ENCODE measurements at places on chromosomes 1 and 21. TPM values are rescaled to one million over a fixed set of nuclear protein-coding genes. Genes with fewer than 3 reads are reported as not detected.

GRCh38 chr1:236081546-236082227, 16.8 kb upstream of the NID1 start:
- no peak for DNase-seq
- no peak overlapping the region for H3K4me3 ChIP-seq
- no peaks in the 10 kb centered on the region for H3K36me3 ChIP-seq
- no peaks in the 10 kb centered on the region for H3K27me3 ChIP-seq

- H3K4me1 ChIP-seq: peaks cover 57% of the 10 kb centered on the region
- no peaks in the 10 kb centered on the region for H3K27me3 ChIP-seq
- peaks cover 10% of the 10 kb centered on the region for H3K36me3 ChIP-seq
- no peak for DNase-seq
Observed at GRCh38 chr1:161096530-161096929, 1.6 kb upstream of the KLHDC9 start.

- no peak for DNase-seq
- H3K4me3 ChIP-seq: no peak overlapping the region
- H3K27ac ChIP-seq: no peak overlapping the region
- no peaks in the 10 kb centered on the region for H3K4me1 ChIP-seq
- peaks cover 10% of the 10 kb centered on the region for H3K27me3 ChIP-seq
Observed at GRCh38 chr1:175737451-175737850, 5.9 kb downstream of the TNR start.

DNA sequence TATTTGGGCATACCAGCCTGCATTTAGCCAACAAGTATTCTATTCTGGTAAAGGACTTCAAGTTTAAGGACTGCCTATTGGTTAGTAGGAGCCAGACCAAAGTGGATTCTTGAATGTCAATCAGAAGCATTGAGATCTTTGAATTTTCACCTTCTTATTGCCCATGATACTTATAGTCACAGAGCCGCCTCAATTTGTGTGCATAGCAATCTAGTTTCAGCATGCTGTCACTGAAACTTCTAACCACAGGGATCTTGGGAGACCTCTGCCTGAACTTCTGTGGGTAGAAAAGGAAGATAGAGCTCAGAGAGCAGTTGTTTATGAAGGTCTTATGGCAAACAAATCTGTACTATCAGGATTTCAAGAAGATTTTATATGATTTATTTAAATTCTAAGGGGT, 501.4 kb upstream of the USP24 start:
- H3K36me3 ChIP-seq: no peaks in the 10 kb centered on the region
- no peak overlapping the region for H3K4me3 ChIP-seq
- no peak for DNase-seq

DNA sequence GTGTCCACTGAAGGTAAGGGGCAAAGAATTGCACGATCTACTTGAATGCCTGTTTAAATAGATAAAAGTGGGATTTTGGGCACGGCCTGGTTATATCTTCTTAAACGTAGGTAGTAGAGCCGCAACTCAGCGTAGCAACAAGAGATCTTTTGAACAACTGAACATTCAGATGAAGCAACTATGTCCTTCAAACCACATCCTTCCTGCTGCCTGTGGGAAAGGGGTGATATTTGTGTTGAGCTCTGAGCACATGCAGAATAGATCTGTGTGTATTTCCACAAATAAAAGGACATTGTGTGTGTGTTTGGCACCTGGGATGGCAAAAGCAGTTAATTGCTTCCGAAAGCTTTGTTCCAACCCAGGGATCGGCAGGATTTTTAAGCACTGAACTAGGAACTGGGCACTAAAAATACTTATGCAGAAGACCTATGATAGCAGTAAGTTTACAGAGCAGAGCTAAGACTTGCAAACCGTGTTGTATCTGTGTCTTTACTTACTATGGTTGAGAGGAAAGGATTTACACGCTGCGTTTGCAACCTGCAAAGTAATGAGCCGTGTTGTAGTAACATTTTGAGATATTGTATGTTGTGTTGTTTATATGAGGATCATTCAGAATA, 333.4 kb downstream of the CHRM3 start:
- H3K4me3 ChIP-seq: peak overlapping the region; percentile 91
- DNase-seq: peak; percentile 74
- peaks cover 41% of the 10 kb centered on the region for H3K4me1 ChIP-seq

DNA sequence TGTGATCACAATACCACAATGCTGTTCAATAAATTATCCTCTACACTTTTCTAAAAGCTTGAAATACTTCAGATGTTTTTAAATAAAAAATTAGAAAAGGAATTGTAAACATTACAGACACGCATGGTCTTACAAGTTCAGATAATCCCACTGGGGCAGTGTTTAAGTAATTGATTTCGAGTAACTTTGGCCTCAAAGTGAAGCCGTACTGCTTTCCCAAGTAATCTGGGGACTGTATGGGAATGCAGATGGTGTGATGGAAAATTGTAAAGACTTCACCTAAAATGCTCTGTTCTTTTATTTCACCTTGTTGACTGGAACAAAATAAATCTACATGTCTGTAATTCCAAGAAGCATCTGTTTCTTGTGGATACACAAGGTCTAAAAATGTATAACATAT, 401.7 kb upstream of the LYPLAL1 start:
- no peaks in the 10 kb centered on the region for H3K36me3 ChIP-seq
- no peaks in the 10 kb centered on the region for H3K4me1 ChIP-seq
- no peak for DNase-seq

GRCh38 chr1:19739628-19740027, 60.1 kb downstream of the TMCO4 start:
- DNase-seq: no peak
- H3K36me3 ChIP-seq: peaks cover 29% of the 10 kb centered on the region
- H3K27me3 ChIP-seq: no peaks in the 10 kb centered on the region
- H3K27ac ChIP-seq: no peak overlapping the region

DNA sequence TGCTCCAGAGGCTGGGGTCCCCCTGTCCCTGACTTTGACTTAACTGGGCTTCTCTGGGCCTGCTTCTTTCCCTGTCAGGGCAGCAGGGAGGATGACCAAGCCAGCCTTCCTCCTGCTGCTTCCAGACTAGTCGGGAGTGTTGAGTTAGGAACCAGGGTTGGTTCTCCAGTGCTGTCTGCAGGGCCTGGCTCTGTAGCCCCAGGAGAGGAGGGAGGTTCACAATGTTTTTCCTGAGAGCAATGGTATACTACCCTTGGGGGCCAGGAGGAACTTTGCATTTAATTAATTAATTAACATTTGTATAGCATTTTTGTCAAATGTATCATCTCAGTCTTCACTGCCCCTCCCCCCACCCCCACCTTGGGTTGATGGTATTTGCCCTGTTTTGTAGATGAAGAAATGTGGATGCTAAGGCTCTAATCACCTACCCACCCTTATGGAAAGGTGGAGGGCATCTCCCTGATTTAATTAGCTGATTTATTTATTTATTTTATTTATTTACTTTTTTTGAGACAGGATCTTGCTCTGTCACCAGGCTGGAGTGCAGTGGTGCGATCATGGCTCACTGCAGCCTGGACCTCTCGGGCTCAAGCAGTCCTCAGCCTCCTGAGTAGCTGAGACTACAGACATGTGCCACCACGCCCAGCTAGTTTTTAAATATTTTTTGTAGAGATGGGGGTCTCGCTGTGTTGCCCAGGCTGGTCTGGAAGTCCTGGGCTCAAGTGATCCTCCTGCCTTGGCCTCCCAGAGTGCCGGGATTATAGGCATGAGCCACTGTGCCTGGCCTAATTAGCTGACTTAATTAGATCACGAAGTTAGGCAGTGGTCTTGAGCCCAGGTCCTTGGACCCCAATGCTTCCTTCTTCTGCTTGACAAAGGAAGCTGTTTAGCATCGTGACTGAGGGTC, 6.6 kb downstream of the H6PD start:
- no peak for DNase-seq
- peaks cover 45% of the 10 kb centered on the region for H3K4me1 ChIP-seq
- H3K36me3 ChIP-seq: no peaks in the 10 kb centered on the region

- peaks cover 14% of the 10 kb centered on the region for H3K27me3 ChIP-seq
- H3K4me1 ChIP-seq: no peaks in the 10 kb centered on the region
- DNase-seq: no peak
- H3K36me3 ChIP-seq: no peaks in the 10 kb centered on the region
- no peak overlapping the region for H3K4me3 ChIP-seq
Observed at GRCh38 chr21:41124641-41125201, 43.2 kb upstream of the BACE2 start.

DNA sequence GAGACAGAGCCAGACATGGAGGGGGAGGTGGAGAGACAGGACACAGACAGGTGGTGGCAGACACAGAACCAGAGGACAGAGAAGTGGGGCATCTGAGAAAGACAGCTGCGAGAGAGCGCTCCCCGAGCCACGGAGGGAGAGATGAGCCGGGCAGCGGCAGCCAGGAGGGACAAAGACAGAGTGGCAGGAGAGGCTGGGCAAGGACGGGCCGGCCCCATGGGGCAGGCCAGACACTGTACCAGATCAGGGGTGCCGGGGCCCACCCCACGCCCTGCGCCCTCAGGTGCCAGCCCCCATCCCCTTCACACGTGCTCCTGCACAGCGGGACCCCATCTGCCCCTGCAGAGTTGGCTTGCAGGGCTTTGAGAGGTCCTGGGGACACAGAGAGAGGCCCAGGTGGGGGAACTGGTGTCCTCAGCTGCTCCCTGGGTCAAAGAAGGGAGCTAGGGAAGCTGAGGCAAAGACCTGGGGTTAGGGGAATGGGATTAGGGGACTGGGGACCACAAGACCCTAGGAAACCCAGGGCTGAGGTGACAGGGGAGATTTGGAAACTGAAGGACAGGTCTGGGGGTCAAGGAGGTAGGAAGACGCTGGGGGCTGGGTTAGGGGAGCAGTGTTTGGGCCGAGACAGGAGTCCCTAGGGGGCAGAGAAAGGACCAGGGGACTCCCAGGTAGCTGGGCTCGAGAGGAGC, 643 bp downstream of the FNDC5 start:
- H3K27me3 ChIP-seq: peaks cover 31% of the 10 kb centered on the region
- H3K36me3 ChIP-seq: no peaks in the 10 kb centered on the region
- H3K27ac ChIP-seq: no peak overlapping the region
- DNase-seq: no peak
- peaks cover 6% of the 10 kb centered on the region for H3K4me1 ChIP-seq

DNA sequence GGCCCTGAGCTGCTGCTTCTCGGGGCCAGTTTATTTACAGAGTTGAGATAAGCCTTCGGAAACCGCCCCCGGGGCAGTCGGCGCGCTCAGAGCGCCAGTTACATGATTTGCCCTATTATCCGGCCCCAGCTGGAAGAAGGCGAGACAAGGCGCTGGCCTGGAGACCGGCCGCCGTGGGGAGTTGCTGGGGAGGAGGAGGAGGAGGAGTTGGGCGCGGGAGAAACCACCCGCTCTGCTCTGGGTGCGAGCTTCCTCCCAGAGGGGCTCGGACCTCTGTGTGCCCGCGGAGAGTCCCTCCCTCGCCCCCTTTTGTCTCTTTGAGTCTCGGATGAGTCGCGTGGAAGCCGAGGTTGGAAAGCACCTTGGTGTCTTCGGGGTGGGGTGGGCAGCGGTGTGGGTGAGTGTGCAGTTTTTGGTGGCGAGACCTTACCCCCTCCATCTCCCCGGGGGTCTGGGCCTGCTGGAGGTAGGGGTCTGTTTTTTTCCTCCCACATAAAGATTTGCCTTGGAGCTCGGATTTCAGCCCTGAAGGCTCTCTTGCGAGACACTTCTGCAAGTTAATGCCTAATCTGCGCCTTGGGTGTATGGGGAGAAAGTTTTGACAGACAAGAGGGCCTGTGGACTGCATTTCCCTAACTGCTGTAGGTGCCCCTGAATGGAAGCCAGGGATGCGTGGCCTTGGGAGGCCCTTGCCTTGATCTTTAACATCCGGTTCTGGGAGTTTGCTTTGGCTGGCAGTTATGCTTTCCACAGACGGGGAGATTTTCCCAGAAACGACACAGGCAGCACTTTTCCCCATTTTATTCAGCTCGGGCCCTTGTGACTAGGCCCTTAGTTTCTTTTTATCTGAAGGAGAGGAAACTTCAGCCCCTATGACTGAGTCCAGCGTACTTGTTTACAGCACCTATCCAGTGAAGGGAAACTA, 80.0 kb downstream of the NDUFS5 start:
- peaks cover 12% of the 10 kb centered on the region for H3K27me3 ChIP-seq
- H3K4me1 ChIP-seq: peaks cover 47% of the 10 kb centered on the region
- peak overlapping the region; percentile 78 for H3K4me3 ChIP-seq
- no peaks in the 10 kb centered on the region for H3K36me3 ChIP-seq

- H3K36me3 ChIP-seq: peaks cover 21% of the 10 kb centered on the region
- H3K27me3 ChIP-seq: no peaks in the 10 kb centered on the region
- H3K4me3 ChIP-seq: no peak overlapping the region
- H3K27ac ChIP-seq: no peak overlapping the region
- H3K4me1 ChIP-seq: peaks cover 1% of the 10 kb centered on the region
Observed at GRCh38 chr21:44957901-44958451, 18.1 kb downstream of the SLX9 start.

- no peak for DNase-seq
- H3K4me3 ChIP-seq: no peak overlapping the region
- H3K36me3 ChIP-seq: peaks cover 8% of the 10 kb centered on the region
- H3K27me3 ChIP-seq: no peaks in the 10 kb centered on the region
- no peak overlapping the region for H3K27ac ChIP-seq
Observed at GRCh38 chr1:214678386-214678785, 75.4 kb downstream of the CENPF start.

GRCh38 chr1:15016001-15016400, 137.5 kb upstream of the TMEM51 start:
- H3K36me3 ChIP-seq: no peaks in the 10 kb centered on the region
- DNase-seq: no peak
- no peak overlapping the region for H3K4me3 ChIP-seq
- H3K4me1 ChIP-seq: no peaks in the 10 kb centered on the region
- H3K27ac ChIP-seq: no peak overlapping the region

DNA sequence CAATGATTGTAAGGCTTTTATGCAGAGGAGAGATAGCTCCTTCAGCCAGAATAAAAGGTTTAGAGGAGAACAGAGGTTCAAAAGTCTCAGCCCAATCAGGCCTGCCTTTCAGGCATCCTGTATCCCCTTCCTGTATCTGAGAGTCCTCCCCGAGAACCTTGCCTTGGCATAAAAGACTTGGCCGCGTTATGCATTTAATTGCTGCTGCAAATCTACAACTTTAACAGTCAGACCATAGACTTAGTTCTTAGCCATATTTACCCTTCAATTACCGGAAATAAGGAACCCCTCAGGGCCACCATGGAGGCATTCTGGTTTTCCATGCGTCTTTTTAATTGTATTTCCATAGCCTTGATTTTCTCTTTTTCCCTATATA, 18.3 kb upstream of the HYI start:
- H3K27ac ChIP-seq: no peak overlapping the region
- DNase-seq: no peak
- no peaks in the 10 kb centered on the region for H3K4me1 ChIP-seq
- H3K4me3 ChIP-seq: no peak overlapping the region
- H3K27me3 ChIP-seq: peaks cover 4% of the 10 kb centered on the region

DNA sequence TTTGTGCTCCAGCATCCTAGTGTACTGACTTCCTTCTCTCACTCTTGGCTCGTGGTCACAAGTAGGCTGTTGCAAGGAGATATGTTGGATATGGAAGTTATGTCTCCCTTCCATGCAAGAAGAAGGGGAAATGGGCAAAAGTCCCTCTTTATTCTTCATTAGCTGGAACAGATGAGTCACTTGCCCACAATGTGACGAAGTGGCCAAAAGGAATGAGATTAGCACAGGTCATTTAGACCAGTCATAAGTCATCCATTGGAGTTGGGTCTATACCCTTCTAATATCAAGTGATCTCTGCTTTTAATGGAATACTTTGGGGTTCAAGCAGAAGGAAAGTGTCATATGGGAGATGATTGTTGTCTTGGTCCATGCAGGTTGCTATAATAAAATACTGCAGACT, 91.2 kb upstream of the NGF start:
- peaks cover 8% of the 10 kb centered on the region for H3K27me3 ChIP-seq
- DNase-seq: no peak
- no peak overlapping the region for H3K27ac ChIP-seq
- H3K4me3 ChIP-seq: no peak overlapping the region
- H3K36me3 ChIP-seq: no peaks in the 10 kb centered on the region
- no peaks in the 10 kb centered on the region for H3K4me1 ChIP-seq

Gene PLA2G5
- total RNA-seq: not detected

Gene DNAJB4
- 10.4 TPM for total RNA-seq

Gene TACSTD2
- not detected for total RNA-seq

Gene SIM2
- 0.94 TPM for total RNA-seq

Gene CYP4A22
- not detected for total RNA-seq

Gene C4BPA
- total RNA-seq: not detected

Data from activated naive CD4-positive, alpha-beta T cell treated with anti-CD3 and anti-CD28 coated beads for 36 hours (primary cell).